ENCODE measurements at places on chromosomes 2 and 18.

DNA sequence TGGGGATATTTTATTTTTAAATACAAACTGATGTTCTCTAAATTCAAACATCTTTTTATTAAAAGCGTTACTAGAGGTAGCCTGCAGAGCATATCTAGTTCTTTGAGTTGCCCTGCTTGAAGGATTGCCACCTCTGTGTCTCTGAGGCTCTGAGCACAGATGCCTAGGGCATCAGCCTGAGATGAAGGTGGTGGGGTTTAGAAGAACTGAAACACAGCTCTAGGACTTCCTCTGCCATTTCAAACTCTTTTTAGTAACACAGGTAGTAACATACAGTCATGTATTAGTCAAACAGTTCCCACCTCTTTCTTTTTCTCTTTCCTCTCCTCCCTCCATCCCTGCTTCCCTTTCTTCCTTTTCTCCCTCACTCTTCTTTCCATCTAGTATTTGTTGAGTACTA, 57.6 kb downstream of the TTC21B start:
- DNase-seq, result no peak

DNA sequence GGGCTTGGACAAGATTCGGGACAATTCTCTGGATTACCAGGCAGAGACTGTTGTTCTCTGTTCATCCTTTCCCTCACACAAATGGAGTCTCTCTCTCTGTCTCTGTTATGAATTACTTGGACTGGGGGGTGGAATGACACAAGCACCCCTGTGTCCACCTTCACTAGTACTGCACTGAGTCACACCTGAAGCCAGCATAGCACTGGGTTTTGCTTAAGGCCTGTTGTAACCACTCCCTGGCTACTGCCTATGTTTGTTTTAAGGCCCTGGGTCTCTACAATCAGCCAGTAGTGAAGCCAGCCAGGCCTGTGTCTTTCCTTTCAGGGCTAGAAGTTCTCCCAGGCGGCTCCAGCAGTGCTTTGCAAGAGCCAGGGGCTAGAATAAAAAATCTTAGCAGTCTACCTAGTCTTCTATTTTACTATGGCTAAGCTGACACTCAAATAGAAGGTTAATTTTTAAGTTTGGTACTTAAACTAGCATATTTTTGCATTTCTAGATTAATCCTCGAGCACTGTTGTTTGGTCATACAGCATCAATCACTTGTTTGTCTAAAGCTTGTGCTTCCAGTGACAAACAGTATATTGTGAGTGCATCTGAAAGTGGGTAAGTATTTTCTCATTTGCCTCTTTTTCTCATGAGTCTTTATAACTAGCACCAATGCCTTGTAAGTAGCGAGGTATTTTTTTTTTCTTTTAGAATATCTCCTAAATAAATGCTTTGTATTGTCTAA, 27.8 kb downstream of the WDR7 start:
- DNase-seq, result no peak

DNA sequence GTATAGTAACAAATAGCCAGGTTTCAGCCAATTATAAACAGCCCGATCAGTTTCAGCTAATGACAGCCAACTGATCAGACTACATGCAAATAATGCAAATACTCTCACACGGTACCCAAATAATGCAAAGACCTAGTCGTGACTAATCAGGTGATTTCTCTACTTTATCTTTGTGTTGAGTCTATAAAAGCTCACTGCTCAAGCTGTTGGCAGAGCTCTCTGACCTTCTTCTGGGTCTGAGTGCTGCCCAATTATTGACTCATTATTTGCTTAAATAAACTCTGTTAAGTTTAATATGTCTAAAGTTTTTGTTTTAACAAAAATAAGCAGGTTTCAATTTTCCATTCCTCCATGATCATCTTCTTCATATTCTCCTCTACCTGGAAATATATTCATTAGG, 1971.7 kb downstream of the SUCLG1 start:
- no peak for DNase-seq

- DNase-seq, result no peak
Observed at GRCh38 chr18:56444201-56444600, 194.2 kb downstream of the TXNL1 start.

DNA sequence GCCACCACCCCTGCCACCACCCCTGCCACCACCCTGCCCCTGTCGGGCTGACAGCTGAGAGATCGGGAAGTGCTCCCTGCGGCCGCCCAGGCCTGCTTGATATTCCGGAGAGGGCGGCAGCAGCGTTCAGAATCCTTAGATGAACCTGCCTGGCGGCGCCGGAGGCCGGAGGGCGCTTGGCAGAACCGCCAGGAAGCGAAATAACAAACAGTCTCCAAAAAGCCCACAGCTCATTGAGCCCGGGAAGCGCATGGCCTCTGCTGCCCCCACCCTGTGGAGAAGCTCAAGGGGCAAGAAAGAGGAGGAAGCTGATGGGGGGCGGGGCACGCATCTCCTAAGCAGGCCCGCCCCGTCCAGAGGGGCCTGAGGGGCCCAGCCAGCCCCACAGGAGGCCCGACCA, 92.2 kb upstream of the MBOAT2 start:
- no peak for DNase-seq

- no peak for DNase-seq
Observed at GRCh38 chr18:34697233-34697632, 12.9 kb upstream of the DTNA start.

DNA sequence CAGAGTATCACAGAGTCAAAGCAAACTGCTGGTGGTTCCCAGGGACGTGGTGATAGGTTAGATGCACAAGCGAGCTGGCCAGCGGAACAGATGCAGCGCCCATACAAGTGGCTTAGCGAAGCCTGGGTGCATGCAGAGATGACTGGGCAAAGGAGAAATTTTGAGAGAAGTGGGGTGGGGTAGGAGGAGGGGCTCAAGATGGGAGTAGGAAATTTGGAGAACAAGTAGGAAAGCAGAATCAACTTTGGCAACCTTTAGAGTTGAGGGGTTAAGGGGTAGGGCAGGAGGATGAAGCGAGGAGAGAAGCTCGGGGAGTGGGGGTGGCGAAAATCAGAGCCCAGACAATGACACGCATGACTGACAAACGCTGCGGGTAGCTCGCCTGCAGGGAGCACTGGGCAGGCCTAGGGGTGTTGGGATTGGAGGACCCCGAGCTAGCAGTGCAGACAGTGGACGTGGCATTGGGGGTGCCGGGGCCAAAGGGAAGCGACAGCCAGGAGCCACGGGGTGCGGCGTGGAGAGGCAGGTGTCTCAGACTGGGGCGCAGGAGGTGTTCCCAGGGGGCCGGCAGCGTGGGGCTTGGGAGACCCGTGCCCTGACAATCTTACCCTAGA, 431 bp downstream of the FAM98A start:
- DNase-seq, result peak; percentile 79

DNA sequence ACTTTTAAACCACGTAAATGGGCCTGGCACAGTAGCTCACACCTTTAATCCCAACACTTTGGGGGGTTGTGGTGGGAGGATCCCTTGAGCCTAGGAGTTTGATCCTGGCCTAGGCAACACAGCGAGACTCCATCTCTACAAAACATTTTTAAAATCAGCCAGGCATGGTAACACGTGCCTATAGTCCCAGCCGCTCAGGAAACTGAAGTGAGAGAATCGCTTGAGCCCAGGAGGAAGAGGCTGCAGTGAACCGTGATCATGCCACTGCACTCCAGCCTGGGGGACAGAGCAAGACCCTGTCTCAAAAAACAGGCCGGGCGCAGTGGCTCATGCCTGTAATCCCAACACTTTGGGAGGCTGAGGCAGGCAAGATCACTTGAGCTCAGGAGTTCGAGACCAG, 12.2 kb downstream of the ROCK1 start:
- DNase-seq, result no peak

- no peak for DNase-seq
Observed at GRCh38 chr2:124875627-124876244, 850.6 kb downstream of the CNTNAP5 start.

DNA sequence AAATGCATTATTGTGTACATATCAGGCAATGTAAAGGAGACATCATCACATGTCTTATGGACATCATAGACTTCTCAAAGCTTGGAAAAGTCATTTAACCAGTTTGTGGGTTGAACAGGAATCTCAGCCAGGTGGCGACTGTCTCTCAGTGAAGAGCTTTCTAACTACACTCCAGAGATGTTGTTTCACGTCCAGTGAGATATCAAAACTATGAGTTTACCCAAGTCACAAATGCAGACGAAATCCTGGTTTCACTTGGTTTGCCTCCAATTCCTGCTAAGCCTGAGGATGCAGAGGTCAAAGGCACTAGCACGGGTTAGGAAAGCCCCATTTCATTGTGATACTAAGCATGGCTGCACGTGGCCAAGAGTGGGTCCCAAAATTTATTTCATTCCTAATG, 384.5 kb upstream of the MEIS1 start:
- DNase-seq, result no peak
